ENCODE measurements at places on chromosomes 4 and X.

- no peak for DNase-seq
Measured at GRCh38 chrX:5646818-5647217, 581.8 kb downstream of the NLGN4X start.

GRCh38 chrX:144379156-144379555 lies 495.3 kb downstream of the UBE2NL start:
- DNase-seq: no peak

DNA sequence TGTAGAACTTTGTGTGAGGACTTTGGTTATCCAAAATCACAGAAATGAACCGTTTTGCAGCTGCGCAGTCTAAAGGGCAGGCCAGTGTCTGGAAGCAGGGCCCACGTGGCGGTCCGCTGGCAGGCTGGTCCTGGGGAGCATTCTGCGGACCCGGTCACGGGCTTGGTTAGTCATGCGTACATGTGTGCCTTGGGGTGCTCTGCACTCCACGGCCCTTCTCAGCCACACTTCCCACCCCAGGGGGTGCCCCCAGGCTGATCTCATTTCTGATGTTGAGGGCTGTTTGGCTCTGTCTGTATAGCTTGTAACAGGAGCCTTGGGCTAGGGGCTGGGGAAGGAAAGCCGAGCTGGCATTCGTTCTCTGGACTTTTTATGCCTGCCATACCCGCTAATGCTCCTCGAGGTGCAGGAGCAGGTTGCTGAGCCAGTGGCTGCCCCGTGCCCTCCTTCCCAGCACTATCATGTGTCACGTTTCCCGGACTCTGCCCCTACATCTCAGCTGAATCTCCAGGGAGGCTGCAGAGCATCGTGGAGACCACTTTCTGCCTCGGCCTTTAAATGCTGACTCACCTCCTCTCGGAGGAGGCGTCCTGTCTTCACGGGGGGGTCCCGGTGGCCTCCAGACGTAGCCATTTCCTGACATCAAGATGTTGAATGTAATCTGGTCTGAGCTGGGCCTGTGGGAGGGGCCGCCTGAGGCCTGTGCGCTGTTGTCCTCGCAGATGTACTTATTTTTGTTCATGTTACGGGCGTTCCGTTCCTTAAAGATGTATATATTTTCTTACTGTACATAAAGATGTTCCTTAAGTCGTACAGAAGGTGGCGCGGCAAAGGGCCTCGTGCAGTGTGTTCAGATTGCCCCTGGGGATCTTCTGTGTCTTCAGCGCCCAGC lies 11.4 kb upstream of the TADA2B start:
- DNase-seq: no peak

GRCh38 chr4:147303174-147303872 lies 177.6 kb upstream of the EDNRA start:
- DNase-seq: no peak

DNA sequence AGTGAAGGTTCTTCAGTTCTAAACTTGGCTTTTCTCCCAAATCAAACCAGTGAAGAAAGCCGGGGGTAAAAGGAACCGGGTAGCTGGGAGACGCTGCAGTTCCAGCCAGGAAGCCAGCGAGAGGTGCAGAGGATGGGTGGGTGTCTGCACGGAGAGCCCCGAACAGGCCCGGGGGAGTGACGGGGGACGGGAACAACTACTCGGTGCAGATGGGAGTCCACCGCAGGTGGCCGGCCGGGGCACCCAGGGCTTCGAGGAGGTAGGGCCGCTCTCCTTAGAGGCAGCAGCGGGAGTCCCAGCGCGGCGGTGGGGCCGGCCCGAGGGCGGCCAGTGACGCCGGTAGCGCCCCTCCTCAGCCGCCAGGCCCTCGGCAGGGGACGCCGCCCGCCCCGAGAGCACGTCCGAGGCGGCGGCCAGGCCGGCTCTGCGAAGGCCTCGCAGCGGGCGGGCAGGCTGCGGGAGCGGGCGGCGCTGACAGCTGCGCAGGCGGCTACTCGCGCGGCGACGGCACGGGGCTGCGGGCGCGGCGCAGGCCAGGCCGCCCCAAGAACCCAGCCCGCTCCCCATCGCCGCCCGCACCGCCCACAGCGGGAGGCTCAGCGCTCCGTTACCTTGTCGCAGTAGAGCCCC lies 449 bp downstream of the FBXL5 start:
- DNase-seq: peak; percentile 24

DNA sequence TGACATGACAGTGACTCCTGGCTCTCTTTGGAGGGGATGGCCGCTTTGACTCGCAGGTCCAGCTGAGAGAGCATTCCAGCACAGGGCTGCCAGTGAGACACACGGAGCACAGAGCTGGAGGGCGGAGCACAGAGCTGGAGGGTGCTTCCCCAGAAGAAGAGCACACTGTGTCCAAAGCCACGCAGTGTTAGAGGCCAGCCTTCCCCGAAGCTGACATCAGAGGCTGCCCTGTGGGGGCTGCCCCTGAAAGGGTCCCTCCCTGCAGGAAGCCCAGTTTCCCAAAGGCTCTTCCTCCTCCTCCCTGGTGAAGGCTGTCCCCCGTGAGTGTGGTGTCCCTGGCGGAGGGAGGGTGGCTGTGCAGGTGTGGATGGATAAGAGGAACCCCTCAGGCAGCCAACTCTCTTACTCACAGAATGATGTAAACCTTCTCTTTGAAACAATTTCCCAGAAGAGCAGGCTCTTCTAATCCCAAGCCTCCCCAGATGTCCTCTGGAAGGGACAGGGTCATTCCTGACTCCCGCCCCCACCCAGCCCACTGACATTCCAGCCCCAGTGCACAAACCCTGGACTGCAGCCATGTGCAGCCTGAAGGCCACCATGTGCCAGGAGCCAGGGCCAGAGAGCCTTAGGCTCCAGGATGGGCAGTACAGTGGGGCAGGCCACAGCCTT lies 53.4 kb downstream of the PSAPL1 start:
- no peak for DNase-seq

DNA sequence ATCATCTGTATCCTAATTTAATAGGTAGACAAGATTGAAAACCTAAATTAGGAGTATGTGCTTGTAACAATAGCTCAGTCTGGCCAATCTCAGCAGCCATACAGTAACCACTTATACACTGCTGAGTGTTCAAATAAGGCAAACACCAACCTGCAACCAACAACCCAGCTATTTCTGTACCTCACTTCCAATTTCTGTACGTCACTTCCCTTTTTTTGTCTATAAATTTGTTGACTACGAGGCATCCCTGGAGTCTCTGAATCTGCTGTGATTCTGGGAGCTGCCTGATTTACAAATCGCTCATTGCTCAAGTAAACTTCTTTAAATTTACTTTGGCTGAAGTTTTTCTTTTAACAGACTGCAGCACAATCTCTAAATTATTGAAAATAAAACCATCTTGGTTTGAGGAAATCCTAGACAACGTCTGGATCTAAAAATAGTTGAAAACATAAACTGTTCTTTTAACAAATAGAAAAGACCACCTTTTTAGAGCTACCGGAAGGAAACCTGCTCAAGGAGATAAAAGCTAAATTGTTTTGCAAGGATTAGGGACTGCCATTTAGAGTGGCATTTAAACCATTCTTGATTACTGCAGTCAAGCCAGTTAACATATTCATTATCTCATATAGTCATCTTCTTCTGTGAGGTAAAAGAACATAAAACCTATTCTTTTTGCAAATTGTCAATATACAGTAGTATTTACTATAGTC lies 778.1 kb downstream of the SH3BGRL start:
- no peak for DNase-seq

DNA sequence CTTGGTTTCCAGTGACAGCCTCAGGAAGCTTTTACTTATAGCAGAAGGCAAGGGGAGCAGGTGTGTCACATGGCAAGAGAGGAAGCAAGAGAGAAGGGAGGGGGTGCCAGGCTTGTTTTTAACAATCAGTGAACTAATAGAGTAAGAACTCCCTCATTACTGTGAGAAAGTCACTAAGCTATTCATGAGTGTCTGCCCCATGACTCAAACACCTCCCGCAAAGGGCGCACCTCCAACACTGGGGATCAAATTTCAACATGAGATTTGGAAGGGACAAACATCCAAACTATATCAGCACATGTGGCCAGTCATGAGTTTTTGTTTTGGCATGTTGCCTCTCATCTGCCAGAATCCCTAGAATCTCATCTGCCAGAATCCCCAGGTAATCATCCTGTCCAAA lies 183.5 kb upstream of the C1QTNF7 start:
- DNase-seq: peak; percentile 61

- DNase-seq: no peak
Measured at GRCh38 chr4:29734343-29735213, 985.6 kb upstream of the PCDH7 start.

- DNase-seq: no peak
Measured at GRCh38 chr4:80446248-80446647, 110.7 kb downstream of the CFAP299 start.
